ENCODE measurements at places on chromosomes 12 and 14.

DNA sequence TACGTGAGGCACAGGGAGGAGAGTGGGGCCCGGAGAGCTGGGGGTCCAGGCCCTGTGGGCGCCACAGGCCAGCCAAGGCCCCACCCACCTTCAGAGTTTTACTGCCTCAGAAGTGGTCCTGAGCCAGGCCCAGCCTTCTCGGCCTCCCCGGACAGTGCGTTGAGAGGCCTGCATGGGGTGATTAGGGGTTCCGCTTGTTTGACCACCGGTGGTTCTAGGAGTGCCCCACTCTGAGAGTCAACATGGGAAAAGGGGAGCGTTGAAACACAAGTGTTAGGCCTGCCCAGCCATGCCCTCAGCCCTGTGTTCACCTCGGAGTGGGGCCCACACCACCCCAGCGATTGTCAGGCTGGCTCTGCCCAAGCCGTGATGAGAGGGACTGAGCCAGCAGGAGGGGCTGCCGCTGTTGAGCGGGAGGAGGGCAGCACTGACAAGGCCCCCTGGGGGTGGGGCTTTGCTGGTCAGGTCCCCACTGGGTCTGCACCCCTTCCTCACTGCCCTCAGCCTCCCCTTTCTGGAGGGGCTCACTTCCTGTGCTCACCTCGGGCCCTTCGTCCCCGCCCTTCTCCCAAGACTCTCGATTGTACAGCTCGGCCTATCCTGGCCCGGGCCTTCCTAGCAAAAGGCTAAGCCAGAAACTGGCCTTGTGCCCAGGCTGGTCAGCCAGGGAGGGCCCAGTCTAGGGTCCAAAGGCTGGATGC, 4.8 kb downstream of the CKB start:
- no peak for DNase-seq

- no peak for DNase-seq
Observed at GRCh38 chr12:57817261-57817989, 1.1 kb downstream of the AVIL start.

DNA sequence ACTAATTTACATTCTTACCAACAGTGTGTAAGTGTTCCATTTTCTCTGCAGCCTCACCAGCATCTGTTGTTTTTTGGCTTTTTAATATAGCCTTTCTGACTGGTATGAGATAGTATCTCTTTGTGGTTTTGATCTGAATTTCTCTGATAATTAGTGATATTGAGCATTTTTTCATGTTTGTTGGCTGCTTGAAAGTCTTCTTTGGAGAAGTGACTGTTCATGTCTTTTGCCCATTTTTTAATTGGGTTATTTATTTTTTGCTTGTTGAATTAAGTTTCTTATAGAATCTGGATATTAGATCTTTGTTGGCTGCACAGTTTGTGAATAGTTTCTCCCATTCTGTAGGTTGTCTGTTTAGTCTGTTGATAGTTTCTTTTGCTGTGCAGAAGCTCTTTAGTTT, 48.0 kb upstream of the OR6J1 start:
- DNase-seq, result no peak

DNA sequence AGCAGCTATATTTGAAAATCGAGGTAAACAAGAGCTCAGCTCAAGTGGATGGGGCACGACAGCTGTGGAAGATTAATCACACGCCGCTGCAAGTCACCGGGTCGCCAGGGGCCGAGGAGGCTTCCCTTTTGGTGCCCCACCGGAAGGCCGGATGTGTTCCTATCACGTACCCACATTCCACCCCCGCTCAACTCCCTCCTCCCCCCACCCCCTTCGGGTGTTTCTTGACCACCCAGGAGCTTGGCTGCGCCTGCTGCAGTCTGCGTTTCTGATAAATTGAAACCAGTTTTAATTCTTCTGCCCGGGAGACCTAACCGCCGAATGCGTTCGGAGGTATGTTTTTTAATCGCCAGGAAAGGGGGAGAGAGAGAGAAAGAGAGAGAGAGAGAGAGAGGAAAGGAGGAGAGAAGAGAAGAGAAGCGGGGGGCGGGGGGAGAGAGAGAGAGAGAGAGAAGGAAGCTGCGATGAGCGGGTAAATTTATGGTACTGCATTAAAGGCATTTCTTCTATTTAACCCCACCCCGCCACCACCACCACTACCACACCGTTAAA, 1.8 kb downstream of the SLC8A3 start:
- DNase-seq, result no peak

GRCh38 chr14:75732888-75733287, 71.8 kb downstream of the TTLL5 start:
- DNase-seq, result no peak

DNA sequence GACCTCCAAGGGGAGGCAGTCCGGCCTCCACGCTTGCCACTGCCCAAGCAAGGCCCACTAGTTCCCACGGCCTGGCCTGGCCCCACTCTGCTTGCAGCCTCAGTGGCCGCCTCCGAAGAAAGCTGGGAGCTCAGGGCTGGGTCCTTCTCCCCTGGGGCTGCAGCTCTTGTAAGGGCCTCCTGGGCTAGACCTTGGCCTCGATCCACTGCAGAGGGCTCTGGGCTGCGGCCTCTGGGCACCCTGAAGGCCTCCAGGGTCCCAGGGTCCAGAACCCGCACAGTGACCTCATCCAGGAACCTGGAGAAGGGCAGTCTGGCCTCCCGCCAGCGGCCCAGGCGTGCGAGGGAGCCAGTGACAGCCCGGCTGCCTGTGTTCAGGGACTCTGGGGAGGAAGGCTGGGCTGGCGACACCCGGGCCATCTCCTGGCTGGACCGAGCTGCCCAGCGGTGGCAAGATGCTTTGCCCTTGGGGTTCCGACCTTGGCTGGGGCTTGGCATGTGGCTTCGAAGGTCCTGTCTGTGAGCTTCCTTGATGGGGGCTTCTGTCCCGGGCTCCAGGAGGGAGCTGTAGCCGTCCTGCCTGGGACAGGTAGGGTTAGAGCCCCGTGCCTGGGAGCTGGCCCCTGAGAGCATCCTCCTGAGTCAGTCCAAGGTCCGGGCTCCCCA, 9.8 kb downstream of the BEGAIN start:
- DNase-seq, result no peak

DNA sequence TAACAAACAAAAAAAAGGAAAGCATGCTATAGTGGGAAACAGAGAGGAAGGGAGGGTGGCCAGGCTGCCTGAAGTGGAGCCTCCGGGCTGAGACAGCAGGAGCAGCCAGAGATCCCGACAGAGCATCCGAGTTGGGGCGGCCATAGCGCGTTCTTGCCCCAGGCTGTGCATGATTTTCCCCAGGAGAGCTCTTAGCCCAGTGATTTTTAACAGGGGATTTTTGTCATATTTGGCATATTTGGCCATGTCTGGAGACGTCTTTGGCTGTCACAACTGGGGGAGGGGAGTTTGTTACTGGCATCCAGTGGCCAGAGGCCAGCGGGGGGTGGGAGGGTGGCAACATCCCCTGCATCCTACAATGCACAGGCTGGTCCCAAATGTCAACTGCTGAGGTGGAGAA, 23.6 kb downstream of the BDKRB1 start:
- no peak for DNase-seq

DNA sequence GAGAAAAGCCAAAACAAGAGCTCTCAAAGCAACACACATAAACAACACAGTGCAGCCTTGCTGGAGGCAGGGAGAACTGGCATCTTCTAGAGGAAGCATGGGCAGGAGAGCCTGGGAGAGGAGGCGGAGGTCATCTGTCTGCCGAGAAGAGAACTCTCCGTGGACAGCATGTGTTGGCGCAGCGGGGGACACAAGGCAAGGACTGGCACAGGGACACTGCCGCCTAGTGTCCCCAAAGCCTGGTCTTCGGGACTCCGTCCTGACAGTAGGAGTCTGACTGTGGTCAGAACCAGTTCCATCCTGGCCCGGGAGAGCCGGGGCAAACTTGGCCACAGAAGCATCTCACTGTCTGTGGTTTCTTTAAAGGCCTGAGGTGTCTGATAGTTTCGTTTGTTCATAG, 47.3 kb downstream of the KCNA1 start:
- no peak for DNase-seq

DNA sequence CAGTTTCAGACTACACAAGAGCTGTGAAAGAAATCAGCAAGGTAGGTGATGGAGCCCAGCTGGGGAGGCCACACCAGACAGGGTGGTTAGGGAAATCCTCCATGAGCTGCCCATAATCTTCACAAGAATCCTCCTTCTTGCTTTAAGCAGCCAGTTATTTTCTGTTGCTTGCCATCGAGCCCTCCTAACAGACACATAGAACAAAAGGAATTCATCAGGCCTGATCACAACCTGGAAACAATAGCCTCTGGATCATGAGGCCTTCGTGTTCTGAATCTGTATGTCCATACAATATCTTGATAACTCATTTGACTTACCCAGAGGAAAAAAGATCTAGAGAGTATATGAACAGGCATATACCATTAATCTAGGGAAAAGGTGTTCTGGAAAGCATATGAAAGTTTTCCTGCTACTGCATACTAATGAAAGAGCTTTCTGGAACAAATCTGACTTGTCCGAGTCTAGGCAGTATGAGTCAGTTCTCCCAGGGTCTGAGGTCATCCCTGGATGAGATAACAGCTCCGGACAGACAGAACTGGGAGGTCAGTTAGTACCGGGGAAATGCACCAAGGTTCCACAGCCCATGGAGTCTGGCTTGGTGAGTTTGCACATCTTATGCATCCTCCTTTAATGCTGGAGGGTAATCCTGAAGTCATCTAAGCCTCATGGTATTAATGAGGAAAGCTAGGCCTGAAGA, 52.8 kb upstream of the ELK3 start:
- no peak for DNase-seq

- DNase-seq, result no peak
Observed at GRCh38 chr12:57793920-57794319, 11.3 kb downstream of the TSFM start.

DNA sequence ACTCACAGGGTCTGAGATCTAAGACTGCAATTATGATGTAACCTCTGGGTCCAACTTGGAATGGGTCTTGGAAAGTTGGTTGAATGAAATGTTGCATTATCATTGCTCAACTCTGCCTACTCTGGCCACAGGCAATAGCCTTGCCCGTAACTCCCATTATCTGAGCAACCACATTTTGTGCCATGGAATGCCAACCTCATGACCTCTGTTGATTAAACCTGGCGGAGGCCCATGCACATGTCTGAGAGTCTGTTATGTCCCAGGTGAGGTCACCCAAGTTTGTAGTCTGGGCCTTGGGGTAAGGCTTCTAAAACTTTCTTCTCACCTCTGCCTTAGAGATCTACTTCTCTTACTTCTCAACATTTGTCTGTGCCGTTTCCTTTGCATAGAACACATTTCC, 140.9 kb downstream of the TBX5 start:
- DNase-seq, result no peak

DNA sequence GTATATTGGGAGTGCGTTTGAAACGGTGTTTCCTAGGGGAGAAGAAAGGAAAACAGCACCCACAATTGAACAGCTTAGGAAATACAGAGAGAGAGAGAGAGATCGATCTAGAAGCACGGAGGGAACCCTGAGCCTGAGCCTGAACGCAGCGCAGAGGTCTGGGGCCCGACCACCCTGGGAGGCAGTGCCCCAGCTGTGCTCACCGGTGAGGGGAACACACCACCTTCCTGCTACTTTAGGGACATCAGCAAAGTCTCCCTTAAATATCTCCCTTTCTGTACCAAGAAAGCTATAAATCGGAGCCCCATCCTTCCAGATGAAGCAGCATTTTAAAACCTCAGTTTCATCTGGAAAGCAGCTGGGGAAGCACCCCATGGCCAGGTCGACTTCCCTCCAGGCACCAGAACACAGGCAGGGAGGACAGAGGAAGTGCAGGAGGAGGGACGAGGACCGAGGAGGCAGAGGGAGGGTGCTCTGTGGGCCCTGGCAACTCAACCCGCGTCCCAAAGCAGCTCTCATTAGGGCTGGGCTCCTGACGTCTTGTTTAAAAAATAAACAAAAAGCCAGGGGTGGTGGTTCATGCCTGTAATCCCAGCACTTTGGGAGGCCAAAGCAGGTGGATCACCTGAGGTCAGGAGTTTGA, 12.2 kb downstream of the RIMBP2 start:
- no peak for DNase-seq

- no peak for DNase-seq
Observed at GRCh38 chr14:24892497-24893051, 157.4 kb downstream of the STXBP6 start.

GRCh38 chr14:100083706-100084105, 18.5 kb downstream of the EVL start:
- no peak for DNase-seq

DNA sequence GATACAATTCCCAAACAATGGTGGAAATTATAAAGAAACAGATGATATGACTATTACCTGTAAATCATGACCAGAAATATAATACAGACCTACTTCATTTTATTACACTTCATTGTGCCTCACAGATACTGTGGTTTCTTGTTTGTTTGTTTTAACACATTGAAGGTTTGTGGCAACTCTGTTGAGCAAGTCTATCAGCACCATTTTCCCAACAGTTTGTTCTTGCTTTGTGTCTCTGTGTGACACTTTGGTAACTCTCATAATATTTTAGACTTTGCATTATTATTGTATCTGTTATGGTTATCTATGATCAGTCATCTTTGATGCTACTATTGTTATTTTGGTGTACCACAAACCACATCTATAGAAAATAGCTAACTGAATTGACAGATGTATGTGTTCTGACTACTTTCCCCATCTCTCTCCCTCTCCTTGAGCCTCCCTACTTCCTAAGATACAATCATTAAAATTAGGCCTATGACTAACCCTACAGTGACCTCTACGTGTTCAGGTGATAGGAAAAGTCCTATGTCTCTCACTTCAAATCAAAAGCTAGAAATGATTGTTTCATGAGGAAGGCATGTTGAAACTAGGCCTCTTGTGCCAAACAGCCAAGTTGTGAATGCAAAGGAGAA, 49.1 kb downstream of the FBXO33 start:
- no peak for DNase-seq

GRCh38 chr14:49893309-49894213, 679 bp downstream of the ARF6 start:
- DNase-seq, result peak; percentile 89

- DNase-seq, result no peak
Observed at GRCh38 chr12:104063712-104064030, 660 bp upstream of the HCFC2 start.

DNA sequence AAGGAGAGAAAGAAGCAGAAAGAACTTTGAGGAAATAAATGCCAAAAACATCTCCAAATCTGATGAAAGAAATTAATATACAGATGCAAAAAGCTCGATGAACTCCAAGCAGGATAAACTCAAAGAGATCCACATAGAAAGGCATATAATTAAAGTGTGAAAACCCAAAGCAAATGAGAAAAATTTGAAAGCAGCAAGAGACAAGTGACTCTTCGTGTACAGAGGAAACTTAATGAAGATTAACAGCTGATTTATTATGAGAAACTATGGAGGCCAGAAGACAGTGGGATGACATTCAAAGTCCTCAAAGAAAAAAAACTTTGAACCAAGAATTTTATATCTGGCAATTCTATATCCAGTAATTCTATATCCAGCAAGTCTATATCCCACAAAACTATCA, 163.0 kb upstream of the TMCC3 start:
- DNase-seq, result no peak

Data from activated T-cell treated with anti-CD3 and anti-CD28 coated beads, Interleukin-2, amount 50 U/mL, for 24 hours (primary cell).